ENCODE measurements at places on chromosomes 5 and 9.
A peak's percentile ranks its signal among the peaks of the same experiment; 100 is the strongest.

DNA sequence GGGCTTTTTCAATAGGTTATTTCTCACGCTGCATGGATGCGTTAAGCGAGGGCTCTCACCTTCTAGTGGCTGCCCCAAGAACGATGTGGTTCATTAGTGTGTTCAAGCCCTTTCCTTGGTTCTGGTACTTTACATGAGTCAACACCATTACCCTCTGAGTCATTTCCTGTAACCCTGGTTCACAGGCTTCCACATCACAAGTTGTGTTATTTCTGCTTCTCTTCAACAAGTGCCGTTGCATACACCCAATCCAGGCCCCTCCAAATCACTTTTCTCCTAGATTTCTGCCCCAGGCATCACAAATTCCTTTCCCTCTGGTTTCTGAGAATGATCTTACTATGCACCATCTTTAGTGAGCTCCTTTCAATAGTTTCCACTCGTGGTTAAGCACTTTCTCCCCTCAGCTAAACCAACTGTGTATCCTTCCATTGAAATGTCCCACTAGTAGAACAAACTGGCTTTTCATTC lies 69.5 kb upstream of the RAD23B start:
- DNase-seq, result no peak

- no peak for DNase-seq
Observed at GRCh38 chr5:135704616-135705015, 125.8 kb upstream of the CXCL14 start.

- no peak for DNase-seq
Observed at GRCh38 chr9:132697230-132697629, 27.0 kb downstream of the GTF3C4 start.

GRCh38 chr5:126868338-126869004 lies 91.5 kb downstream of the LMNB1 start:
- DNase-seq, result no peak

DNA sequence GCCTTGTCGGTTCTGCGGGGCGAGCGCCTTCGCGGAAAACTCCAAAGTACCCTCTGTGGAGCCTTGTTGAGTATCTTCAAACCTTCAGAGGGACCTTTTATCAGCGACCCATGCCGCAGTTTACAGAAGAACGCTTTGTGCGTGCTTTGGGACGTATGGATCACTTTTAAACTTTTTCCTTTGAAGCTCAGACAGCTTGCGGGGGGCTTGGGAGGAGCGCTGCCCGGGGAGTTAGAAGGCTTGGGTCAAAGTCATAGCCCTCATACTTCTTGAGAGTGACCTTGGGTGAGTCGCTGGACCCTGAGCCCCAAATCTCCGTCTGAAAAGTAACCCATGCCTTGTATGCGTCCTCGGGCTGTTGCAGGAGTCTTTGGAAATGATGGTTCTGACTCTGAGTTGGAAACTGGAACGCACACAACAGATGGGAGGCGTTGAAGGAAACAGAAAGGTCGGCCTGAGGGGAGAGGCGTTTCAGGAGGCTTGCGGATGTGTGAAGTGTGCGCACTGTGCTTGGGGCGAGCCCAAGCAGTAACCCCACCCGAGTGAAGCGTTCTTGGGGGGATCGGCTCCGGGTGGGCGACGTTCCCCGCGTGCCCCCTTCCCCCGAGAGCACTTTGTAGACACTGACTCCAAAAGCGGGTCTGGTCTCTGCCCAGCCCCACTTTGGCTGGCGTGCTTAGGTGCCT lies 661 bp upstream of the SLC25A51 start:
- no peak for DNase-seq

DNA sequence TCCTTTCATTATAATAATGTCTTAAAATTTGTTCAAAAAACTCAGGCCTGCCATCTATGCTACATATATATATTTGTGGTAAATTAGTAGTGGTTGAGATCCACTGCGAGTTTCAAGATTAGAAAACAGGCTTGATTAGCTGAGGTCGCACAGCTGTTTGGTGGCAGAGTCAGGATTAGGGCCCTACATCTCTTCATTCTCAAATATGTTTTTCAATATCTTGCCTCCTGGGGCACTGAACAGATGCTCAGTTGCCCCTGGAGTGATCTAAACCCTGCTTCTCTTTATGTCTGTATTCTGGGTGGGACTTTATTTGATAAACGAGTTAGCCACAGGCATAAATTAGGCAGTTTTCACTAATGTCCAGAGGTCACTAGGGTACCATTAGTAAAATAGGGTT lies 27.8 kb upstream of the CEP120 start:
- no peak for DNase-seq

- DNase-seq, result no peak
Observed at GRCh38 chr9:25562101-25562500, 116.1 kb downstream of the TUSC1 start.

DNA sequence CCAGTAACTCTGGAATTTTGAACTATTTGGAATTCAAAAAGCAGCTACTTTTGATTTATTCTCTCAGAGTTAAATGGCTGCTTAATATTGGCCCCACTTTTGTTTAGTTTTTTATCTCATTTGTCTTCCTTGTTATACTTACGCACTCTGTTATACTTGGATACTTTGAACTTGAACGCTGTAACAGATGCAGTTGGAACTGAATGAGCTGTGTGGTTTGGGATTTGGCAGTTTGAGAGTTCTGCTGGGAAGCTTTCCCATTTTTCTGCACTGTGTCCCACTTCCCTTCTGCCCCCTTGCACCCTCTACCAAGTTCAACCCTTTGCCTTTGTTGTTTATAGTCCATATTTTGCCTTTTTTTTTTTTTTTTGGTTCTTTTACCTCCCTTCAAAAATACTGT lies 3.8 kb downstream of the RHOBTB3 start:
- DNase-seq, result no peak

- DNase-seq, result no peak
Observed at GRCh38 chr9:91771864-91772263, 178.2 kb downstream of the ROR2 start.

- no peak for DNase-seq
Observed at GRCh38 chr9:86978922-86979474, 31.7 kb upstream of the GAS1 start.

DNA sequence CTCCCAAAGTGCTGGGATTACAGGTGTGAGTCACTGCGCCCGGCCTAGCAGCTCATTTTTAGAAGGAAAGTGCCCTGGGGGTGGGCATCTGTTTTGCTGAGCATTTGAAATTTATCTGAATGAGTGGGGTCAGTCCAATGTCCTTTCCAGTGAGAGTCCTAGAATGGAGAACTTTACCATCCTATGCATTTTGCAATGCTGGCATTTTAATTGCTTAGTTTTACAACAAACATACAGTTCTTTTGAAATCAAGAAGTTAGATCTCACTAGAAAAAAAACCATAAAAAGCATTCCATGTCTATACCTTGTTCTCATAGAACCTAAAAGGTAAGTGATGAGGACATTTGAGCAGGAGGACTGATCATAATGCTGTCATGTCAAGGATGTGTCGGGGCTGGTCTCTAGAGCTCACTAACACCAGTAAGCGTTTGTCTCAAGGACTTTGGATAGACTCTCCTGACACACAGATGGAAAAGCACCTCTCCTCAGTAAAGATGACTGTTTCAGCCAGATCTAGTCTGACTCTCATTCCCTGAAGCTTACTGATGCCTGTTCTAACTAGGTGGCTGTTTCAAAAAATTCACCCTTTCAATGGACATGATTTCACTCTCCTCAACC lies 83.9 kb downstream of the DCP2 start:
- no peak for DNase-seq

DNA sequence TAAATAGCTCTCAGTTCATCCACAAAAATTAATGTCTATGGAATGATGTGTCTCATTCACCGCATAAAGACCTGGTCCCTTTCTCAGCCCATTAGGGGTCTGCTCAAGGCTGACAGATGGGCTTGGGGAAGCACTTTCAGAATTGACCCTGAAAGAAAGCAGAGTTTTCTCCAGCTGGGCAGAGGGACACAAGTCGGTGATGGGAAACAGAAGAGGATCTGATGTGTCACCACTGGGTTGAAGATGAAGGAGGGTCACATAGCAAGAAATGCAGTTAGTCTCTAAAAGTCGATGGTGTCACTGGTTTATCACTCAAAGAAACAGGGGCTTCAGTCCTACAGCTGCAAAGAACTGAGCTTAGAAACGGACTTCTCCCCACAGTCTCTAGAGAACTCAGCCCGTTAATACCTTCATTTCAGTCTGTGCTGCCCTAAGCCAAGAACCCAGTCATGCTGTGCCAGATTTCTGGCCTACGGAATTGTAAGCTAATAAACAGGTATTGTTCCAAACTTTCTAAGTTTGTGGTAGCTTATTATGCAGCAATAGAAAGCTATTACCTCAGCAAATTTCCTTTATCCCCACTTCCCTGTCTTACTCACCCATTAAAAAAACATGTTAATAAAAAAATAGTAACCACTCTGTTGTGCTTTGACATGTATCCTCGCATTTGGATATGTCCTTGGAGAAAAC lies 64.6 kb downstream of the ADAMTS12 start:
- no peak for DNase-seq

- no peak for DNase-seq
Observed at GRCh38 chr9:130845254-130845653, 10.2 kb downstream of the ABL1 start.

- DNase-seq, result no peak
Observed at GRCh38 chr5:71475788-71476384, 20.4 kb downstream of the BDP1 start.

- DNase-seq, result peak; percentile 37
Observed at GRCh38 chr9:135448663-135449100, 30.9 kb upstream of the PPP1R26 start.

GRCh38 chr9:114588210-114588609 lies 641 bp downstream of the ATP6V1G1 start:
- DNase-seq, result peak; percentile 47

GRCh38 chr5:156327296-156327695 lies 332 bp downstream of the SGCD start:
- DNase-seq, result no peak

- DNase-seq, result no peak
Observed at GRCh38 chr5:168477060-168477459, 9.2 kb upstream of the RARS1 start.

DNA sequence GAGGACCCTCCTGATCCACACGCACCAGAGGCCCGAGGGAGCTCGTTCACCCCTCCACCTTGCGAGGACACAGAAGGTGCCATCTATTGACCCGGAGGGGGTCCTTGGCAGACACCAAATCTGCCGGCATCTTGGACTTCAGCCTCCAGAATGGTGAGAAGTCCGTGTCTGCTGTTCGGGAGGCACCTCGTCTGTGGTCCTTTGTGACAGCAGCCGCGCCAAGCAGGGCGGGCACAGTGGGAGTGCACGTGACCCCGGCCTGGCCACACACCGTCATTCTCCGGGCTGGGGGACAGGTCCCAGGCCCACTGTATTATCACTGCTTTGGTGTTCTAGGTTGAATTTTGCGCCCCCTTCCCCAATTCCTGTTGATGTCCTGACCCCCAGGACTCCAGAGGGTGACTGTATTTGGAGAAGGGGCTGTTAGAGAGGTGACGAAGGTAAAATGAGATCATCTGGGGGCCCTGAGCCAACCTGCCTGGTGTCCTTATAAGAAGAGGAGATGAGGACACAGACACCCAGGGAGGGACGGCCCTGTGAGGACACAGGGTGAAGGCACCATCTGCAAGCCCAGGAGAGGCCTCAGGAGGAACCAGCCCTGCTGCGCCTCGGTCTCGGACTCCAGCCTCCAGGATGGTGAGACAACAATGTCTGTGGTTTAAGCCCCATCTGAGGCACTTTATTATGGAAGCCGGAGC lies 15.7 kb downstream of the LPCAT1 start:
- DNase-seq, result no peak

DNA sequence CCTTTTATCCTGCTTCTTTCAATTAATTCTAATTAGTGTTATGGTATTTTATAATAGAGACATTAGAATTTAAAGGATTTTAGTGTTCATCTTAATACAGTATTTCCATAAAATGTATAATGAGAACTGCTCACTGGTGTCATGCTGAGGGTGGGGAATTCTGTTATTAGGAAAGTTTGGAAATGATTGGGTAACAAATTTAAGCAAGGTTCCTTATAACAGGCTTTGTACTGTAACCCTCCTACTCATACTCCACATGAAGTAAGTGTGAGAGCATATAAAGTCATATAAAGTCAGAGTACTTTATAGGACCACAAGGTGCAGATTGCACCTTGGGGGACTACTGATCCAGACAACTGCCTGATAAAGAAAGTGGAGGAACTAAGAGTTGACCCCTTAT lies 42.2 kb downstream of the SV2C start:
- no peak for DNase-seq

DNA sequence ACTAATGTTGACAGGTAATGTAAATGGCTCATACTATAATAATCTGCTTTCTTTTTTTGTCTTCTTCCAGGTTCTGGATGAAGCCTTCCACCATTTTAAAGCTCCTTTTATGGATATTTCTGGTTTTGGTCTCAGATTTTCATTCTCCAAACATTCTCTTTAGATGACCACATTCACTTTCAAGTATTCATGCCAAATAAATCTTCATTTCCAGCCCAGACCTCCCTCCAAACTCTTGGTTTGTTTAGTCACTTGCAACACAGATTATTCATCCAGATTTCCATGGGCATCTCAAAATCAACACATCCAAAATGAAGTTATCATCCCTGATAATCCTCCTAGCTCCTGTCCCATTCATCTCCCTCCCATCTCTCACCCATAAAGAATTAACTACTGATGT lies 40.3 kb upstream of the SVEP1 start:
- DNase-seq, result no peak

DNA sequence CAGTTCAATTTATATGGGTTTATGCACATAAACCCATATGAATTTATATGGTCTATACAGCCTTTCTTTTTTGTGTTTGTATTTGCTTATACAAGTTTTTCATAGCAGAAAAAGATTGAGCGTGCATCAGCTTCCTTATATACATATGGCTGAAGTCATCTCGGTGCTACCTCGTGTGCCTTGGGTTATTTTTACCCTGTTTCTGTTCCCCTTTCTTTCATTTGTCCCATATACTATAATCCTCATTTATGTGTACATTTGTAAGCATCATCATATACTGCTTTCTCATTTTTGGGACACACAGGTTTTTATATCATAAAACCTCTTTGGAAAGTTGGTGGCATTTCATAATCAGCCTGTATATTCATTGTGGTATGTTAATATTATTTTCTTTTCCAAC lies 107.8 kb upstream of the ADAMTSL1 start:
- DNase-seq, result no peak

- no peak for DNase-seq
Observed at GRCh38 chr9:127067603-127068220, 54.7 kb downstream of the ANGPTL2 start.

DNA sequence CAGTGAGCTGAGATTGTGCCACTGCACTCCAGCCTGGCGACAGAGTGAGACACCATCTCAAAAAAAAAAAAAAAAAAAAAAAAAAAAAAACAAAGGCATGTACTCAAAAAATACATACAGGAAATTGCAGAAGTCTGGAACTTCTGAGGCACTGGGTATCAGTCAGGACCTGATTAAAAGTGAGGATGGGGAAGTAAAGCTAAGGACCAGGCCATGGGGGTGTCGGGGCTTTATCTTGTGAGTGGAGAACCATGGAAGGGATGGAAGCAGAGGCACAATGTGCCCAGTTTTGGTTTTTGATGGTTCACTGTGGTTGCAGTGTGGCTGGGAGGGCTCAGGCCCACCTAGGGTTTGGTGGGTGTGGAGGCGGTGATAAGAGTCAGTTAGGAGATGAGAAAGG lies 212.7 kb upstream of the PIK3R1 start:
- no peak for DNase-seq

GRCh38 chr5:159316519-159317383 lies 13.5 kb downstream of the IL12B start:
- peak; percentile 50 for DNase-seq

- DNase-seq, result no peak
Observed at GRCh38 chr9:82410306-82410705, 421.7 kb downstream of the SPATA31D1 start.

Data from ecto neural progenitor cell (in vitro differentiated cells).